ENCODE measurements at places on chromosomes 3 and 15. TPM values are rescaled to one million over a fixed set of nuclear protein-coding genes. Genes with fewer than 3 reads are reported as not detected.

DNA sequence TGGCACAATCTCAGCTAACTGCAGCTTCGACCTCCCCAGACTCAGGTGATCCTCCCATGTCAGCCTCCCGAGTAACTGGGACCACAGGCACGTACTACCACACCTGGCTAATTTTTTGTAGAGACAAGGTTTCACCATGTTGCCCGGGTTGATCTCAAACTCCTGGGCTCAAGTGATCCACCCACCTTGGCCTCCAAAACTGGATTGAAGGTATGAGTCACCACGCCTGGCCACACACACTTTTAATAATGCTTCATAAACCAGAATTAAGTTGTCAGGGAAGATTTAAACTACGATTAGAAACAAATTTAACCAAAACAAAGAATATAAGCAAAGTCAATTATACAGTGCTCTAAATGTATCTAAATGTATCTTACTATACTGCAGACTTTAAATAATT, 87.5 kb downstream of the LRRFIP2 start:
- DNase-seq: no peak

- peak; percentile 54 for DNase-seq
Observed at GRCh38 chr15:55774113-55774970, 31.4 kb upstream of the PRTG start.

- peak; percentile 37 for DNase-seq
Observed at GRCh38 chr3:165185707-165186327, 10.4 kb downstream of the SLITRK3 start.

ABHD17C gene
- total RNA-seq: 6.1 TPM

SLC12A8 gene
- total RNA-seq: 0.48 TPM

GOLGA8S gene
- total RNA-seq: 0.05 TPM

RHCG gene
- not detected for total RNA-seq

Measured in activated CD4-positive, alpha-beta memory T cell treated with anti-CD3 and anti-CD28 coated beads for 36 hours (primary cell).